ENCODE measurements at places on chromosomes 6 and 20.

DNA sequence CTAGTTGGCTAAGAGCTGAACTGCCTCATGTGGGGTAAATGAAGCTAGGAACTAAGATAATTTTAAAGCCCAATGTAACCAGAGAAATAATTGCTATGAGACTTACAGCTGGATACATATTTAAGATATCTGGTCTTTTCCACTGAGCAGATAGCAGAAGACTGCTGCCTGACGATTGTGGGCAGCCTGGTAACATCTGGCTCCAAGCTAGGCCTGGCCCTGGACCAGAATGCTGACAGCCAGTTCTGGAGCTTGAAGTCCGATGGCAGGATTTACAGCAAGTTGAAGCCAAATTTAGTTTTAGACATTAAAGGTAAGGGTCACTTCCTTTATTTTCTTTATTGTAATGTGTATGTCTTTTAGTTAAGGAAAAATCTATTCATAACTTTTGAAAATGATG, 65.7 kb downstream of the RTN4IP1 start:
- no peaks in the 10 kb centered on the region for H3K27me3 ChIP-seq
- DNase-seq: no peak
- H3K27ac ChIP-seq: peak overlapping the region; percentile 84
- H3K4me3 ChIP-seq: no peak overlapping the region
- peaks cover 16% of the 10 kb centered on the region for H3K36me3 ChIP-seq
- peaks cover 8% of the 10 kb centered on the region for H3K4me1 ChIP-seq

- peak overlapping the region; percentile 95 for H3K4me3 ChIP-seq
- peaks cover 4% of the 10 kb centered on the region for H3K36me3 ChIP-seq
- DNase-seq: peak; percentile 40
- H3K4me1 ChIP-seq: peaks cover 16% of the 10 kb centered on the region
- no peaks in the 10 kb centered on the region for H3K27me3 ChIP-seq
Measured at GRCh38 chr6:10720265-10720959, 2.5 kb upstream of the TMEM14C start.

DNA sequence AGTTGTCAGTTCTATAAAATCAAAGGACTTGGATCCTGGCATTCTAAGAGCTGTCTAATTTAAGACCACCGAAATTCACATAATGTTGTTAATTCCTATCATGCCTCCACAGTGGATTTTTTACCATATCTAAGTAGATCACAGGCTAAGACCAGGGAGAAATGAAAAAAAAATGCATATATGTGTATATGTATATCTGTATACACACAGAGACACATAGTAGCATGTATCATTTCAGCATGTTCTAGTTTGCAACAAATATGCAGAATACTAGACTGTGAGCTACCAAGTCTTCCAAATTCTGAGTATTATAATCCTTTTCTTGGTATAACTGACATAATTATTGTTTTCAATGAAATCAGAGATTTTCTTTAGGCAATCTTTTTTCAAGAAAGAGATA, 267.6 kb upstream of the TSHZ2 start:
- DNase-seq: no peak
- H3K36me3 ChIP-seq: no peaks in the 10 kb centered on the region
- H3K27me3 ChIP-seq: no peaks in the 10 kb centered on the region
- no peak overlapping the region for H3K27ac ChIP-seq
- no peak overlapping the region for H3K4me3 ChIP-seq
- H3K4me1 ChIP-seq: no peaks in the 10 kb centered on the region

DNA sequence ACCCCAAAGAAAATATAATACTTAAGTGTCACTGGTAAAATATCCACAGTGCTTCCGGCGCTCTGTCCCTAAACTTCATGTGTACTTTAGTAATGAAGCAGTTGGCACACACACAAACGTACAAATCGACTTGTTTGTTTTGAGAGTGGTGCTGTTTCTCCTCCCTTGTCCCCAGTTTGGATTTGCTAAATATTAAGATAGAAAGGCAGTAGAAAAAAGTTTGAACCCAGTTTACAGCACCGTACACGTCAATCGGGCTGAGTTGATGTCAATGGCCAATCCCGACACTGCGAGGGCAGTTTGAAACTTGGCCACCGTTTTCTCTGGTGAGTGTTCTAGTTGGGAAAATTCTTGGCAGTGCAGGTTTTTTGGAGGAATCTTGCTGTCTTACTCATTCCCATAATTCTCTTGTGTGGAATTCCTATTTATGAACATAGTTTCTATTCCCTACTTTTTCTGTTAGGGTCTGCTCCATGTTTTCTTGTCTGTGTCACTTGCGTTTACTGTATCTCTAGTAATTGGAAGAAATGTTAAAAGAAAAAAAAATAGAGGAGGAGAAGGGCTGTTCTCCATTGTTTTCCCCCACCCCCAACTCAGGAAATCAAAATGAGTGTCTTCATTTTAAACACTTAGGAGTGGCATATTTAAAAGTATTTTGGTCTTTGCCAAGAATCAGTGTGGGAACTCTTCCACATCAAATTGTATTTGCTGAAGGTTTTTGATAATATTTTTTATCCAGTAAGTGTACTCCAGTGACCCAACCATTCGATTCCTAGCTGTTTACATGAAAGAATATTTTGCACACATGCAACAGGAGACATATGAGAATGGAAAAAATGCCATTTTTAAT, 72.3 kb downstream of the OR2B2 start:
- H3K4me3 ChIP-seq: no peak overlapping the region
- DNase-seq: no peak
- H3K27me3 ChIP-seq: no peaks in the 10 kb centered on the region
- H3K4me1 ChIP-seq: peaks cover 20% of the 10 kb centered on the region
- peaks cover 3% of the 10 kb centered on the region for H3K36me3 ChIP-seq

DNA sequence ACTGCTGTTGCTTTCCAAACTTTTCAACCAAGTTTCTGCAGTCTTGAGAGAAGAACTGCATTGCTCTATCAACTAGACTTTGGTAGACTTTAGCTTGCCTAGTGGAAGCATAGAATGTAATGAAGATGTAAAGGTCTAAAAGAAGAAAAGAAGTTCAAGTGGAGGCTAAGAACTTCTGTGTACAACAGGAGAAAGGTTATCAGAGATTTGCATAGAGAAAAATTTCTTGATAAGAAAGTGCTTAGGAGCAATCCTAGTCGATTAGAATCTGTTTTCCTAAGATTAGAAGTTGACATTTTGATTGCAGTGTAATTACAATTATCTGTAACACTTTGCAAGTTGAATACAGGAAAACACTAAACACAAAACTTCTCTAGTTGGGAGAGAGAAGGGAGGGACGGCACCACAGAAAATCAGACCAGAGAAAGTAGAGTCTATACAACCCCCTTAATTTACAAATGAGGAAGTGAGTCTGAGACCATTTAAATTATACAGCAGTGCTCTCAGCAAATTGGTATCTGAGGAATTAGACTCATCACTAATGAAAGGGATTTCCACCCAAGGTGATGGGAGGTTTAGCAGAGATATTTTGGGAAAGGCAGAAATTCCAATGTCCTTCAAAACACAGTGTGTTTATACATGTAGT, 194.3 kb upstream of the MARCKS start:
- H3K27me3 ChIP-seq: no peaks in the 10 kb centered on the region
- peak overlapping the region; percentile 45 for H3K27ac ChIP-seq
- peak overlapping the region; percentile 59 for H3K4me3 ChIP-seq
- no peak for DNase-seq
- peaks cover 11% of the 10 kb centered on the region for H3K4me1 ChIP-seq
- H3K36me3 ChIP-seq: no peaks in the 10 kb centered on the region

DNA sequence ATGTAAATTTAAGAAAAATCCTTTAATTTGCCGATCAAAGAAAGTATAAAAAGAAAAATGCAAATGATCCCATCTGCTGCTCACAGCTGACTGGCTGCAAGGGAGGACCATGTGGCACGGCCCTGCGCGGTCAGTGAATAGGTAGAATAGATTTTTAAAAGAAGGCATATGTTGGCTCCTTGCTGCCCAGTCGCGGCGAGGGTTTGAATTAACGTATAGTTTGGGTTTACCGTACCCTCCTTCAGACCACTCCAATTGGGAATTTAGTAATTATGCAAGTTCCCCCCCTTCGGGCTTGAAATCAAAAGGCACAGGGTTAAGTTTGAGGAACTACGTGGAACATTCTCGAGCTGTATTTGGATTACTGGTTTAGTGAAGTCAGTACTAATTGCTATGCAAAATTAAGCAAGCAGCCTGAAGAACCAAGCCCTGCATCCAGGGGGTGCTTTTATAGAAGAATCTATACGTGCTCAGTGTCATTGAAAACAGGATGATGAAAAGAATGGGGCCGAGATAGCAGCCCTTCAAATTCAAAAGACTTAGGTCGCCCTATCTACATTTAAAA, 1.1 kb upstream of the BEND3 start:
- H3K27me3 ChIP-seq: no peaks in the 10 kb centered on the region
- peaks cover 3% of the 10 kb centered on the region for H3K4me1 ChIP-seq
- no peaks in the 10 kb centered on the region for H3K36me3 ChIP-seq
- peak overlapping the region; percentile 74 for H3K27ac ChIP-seq
- peak overlapping the region; percentile 86 for H3K4me3 ChIP-seq

- H3K4me1 ChIP-seq: no peaks in the 10 kb centered on the region
- DNase-seq: no peak
Measured at GRCh38 chr6:63899550-63899949, 263.9 kb downstream of the PHF3 start.

GRCh38 chr20:59008715-59009336, 1.8 kb upstream of the CTSZ start:
- peaks cover 9% of the 10 kb centered on the region for H3K36me3 ChIP-seq
- H3K4me1 ChIP-seq: peaks cover 43% of the 10 kb centered on the region

- H3K4me1 ChIP-seq: peaks cover 30% of the 10 kb centered on the region
- H3K36me3 ChIP-seq: no peaks in the 10 kb centered on the region
- no peak overlapping the region for H3K4me3 ChIP-seq
- H3K27ac ChIP-seq: no peak overlapping the region
Measured at GRCh38 chr6:2939315-2940009, 31.9 kb downstream of the SERPINB6 start.

GRCh38 chr20:58075586-58076345, 152.7 kb downstream of the ANKRD60 start:
- peaks cover 3% of the 10 kb centered on the region for H3K4me1 ChIP-seq
- DNase-seq: no peak
- no peak overlapping the region for H3K27ac ChIP-seq
- peaks cover 18% of the 10 kb centered on the region for H3K27me3 ChIP-seq
- no peaks in the 10 kb centered on the region for H3K36me3 ChIP-seq

GRCh38 chr6:1995636-1996035, 249.8 kb downstream of the GMDS start:
- no peaks in the 10 kb centered on the region for H3K27me3 ChIP-seq
- no peak overlapping the region for H3K27ac ChIP-seq
- H3K36me3 ChIP-seq: peaks cover 12% of the 10 kb centered on the region
- no peak for DNase-seq
- H3K4me3 ChIP-seq: no peak overlapping the region

GRCh38 chr6:40563111-40563510, 24.1 kb downstream of the LRFN2 start:
- DNase-seq: no peak
- H3K27me3 ChIP-seq: peaks cover 13% of the 10 kb centered on the region
- no peaks in the 10 kb centered on the region for H3K4me1 ChIP-seq
- H3K4me3 ChIP-seq: no peak overlapping the region

DNA sequence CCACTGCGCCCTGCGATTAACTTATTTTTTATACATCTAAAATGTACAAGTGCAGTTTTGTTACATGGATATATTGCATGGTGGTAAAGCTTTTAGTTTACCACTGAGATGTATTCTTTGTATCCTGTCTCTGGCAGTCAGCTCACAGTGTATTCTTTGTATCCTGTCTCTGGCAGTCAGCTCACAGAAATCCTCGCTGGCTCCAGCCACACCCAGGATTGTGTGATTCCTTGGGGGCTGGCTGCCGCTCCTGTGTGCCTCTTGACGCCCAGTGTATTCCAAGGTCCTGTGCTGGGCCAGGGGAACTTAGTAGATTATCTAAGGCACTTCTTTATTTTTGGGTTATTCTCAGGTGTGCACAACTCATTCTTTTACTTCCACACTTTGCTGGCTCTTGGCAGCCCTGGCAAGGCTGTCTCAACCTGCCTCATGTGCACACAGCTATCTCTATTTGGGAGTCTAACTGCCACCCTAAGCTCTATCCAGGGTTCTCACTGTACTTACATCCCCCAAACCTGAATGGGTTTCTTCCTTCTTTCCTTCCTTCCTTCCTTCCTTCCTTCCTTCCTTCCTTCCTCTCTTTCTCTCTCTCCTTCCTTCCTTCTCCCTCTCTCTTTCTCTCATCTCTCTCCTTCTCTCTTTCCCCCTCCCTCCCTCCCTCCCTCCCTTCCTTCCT, 12.4 kb upstream of the RNF24 start:
- H3K27ac ChIP-seq: no peak overlapping the region
- no peak for DNase-seq
- peaks cover 16% of the 10 kb centered on the region for H3K27me3 ChIP-seq
- no peaks in the 10 kb centered on the region for H3K4me1 ChIP-seq

GRCh38 chr6:34912715-34913464, 23.8 kb downstream of the ANKS1A start:
- peak overlapping the region; percentile 15 for H3K4me3 ChIP-seq
- peaks cover 17% of the 10 kb centered on the region for H3K4me1 ChIP-seq
- H3K36me3 ChIP-seq: peaks cover 2% of the 10 kb centered on the region
- no peak for DNase-seq

DNA sequence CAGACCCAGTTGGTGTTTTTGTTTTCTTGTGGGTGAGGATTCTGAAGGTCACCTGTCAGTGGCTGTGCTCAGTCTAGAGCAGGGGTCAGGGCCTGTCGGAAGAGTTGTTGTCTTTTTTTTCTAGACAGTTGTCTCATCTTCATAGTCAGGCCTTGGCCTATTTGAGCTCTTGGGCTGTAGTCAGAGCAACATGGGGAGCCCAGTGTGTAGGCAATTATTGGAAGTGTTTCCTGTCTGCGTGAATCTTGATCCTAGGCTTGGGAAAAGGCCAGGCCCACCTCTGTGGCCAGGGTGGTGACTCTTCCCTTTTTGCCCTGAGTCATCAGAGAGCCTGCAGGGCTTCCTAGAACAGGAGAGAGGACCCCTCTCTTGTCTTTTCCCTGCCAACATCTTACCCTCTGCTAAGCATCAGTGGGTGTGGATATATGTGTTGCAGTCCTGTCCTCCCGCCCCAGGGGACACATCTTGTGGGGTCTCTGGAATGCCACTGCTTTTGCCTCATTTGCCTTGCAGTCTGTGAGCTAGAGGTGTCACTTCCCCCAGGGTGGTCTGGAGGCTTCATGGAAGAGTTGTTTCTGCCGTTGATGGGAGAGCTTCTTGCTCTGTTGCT, 11.4 kb downstream of the TJAP1 start:
- H3K4me1 ChIP-seq: peaks cover 11% of the 10 kb centered on the region
- DNase-seq: no peak
- no peak overlapping the region for H3K27ac ChIP-seq
- no peaks in the 10 kb centered on the region for H3K27me3 ChIP-seq
- peaks cover 6% of the 10 kb centered on the region for H3K36me3 ChIP-seq

- peaks cover 5% of the 10 kb centered on the region for H3K4me1 ChIP-seq
- DNase-seq: no peak
- H3K27ac ChIP-seq: no peak overlapping the region
- no peak overlapping the region for H3K4me3 ChIP-seq
Measured at GRCh38 chr20:2696646-2697045, 4.1 kb downstream of the EBF4 start.

DNA sequence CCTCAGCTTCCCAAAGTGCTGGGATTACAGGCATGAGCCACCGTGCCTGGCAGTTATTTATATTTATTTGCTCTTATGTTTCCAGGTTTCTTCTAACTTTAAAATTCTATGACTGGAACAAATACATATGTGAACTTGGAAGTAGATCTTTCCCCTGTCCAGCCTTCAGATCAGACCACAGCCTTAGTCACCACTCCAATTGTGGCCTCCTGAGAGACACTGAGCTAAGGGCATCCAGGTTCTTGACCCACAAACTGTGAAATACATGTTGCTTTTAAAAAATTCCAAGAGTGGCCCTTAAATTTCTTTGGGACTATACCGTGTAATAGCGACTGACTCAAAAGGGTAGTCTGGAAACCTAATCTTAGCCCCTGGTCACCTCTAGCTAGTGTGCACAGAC, 1.5 kb upstream of the ADGRG6 start:
- peaks cover 12% of the 10 kb centered on the region for H3K27me3 ChIP-seq
- peaks cover 9% of the 10 kb centered on the region for H3K4me1 ChIP-seq
- H3K36me3 ChIP-seq: no peaks in the 10 kb centered on the region
- no peak overlapping the region for H3K27ac ChIP-seq
